ENCODE measurements at places on chromosomes 11 and 22.

GRCh38 chr11:76406359-76406758 lies 25.2 kb downstream of the GVQW3 start:
- no peak for DNase-seq

GRCh38 chr11:68756171-68756766 lies 4.9 kb upstream of the TESMIN start:
- DNase-seq = no peak

GRCh38 chr22:20299746-20300136 lies 20.1 kb downstream of the DGCR6L start:
- DNase-seq = peak; percentile 40

DNA sequence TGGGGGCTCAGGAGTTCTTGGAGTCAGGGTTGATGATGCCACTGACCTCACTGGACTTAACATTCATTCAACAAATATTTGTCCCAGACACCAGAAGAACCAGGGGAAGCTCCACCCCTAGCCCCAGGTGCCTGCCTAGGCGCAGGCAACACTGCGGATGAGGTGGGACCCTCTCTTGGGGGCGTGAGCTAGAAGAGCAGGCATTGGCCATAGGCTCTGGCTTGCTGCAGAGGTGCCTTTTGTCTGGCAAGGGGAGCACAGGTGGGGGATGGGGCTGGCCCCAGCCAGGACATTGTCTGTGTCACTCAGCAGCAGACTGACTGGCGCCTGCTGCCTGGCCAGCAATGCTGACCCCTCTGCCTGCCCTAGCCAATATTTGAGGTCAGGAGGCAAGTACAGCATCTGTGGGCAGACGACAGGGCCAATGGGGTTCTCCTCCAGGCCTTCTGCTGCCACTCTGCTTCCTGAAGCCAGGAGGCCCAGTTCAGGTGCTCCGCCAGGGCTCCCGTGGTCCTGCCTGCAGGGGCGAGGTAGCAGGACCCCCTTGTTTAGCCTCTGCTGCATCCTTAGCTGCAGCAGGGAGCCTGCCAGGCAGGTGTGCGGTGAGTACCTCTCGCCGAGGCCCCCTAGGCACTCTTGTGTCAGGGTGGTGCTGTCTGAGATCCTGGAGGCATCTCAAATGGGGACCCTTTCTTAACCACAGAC lies 4.0 kb downstream of the LINC01488 start:
- no peak for DNase-seq

GRCh38 chr11:71998649-71999310 lies at the start of gene IL18BP:
Gene IL18BP (plus strand): TSS chr11:71998909. CDS start chr11:71999985, 1,076 bp downstream.
- no peak for DNase-seq

- peak; percentile 28 for DNase-seq
Measured at GRCh38 chr11:134332189-134332631, 422 bp downstream of the GLB1L2 start.

GRCh38 chr11:16857186-16857585 lies 118.7 kb downstream of the C11orf58 start:
- DNase-seq = peak; percentile 55

DNA sequence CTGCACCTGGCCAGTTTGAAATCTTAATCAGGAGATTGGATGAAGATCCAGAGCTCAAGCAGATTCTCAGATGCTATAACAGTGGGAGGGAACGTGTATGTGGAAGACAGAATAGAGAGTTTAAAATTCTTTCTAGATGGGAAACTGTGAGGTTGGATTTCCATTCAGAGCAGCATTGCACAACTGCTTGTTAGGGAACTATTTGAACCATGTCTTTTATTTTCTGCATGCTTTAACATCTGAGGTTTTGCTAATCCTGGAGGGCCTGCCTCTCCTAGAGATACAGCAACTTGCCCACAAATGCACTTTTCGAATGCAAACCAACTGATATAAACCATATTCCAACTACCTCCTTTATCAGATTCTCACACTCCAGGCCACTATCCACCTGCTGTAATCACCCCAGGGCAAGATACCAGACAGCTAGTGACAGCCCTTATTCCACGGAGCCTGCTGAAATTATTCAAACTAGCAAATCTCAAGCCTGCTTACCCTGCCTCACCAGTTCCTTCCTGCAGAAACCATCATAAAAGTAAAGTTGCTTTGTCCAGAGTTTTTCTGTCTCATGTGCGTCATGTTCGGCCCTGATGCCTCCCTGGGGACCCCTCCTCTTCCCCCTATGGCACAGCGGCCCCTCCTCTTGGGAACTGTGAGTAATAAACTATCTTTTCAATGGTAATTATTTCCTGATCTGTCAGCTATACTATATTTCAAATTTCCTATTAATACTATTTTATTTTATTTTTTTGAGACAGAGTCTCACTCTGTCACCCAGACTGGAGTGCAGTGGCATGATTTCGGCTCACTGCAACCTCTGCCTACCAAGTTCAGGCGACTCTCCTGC lies 18.4 kb upstream of the SEC14L4 start:
- no peak for DNase-seq
